ENCODE measurements at places on chromosomes 16 and 17.

DNA sequence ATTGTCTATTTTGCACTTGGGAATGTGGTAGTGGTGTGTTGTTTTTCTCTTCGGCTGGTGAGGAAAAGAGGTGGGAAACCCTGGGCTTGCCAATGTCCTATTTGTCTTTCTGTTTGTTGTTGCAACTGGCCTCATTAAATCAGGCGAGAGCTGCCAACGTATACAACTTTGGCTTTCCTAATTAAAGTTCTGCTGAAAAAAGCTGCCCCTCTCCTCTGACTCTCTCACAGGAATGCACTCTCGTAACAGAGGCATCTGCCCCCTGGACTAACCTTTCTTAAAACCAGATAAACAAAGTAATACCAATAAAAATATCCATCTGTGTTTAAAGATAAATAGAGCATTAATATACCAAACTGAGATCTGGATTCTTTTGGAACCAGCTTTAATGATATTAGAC, 7.8 kb downstream of the CDRT15 start:
- no peak for DNase-seq

DNA sequence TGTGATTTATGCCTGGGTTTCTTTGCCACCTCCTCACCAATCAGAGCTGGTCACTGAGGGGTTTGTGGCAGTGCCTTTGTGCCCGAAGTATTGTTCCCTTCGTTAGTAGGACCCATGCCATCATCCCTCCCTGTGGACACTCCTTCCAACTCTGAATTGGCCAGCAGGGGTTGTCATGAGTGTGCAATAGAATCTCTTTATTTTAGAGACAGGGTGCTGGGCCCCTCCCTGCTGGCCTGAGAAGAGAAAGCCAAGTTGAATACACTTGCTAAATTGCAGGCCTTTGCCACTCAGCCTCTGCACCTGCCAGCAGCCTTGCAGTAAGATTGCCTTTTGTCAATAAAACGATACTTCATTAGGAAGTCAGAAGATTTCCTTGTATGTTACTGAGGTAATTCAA, 40.7 kb upstream of the SLC12A3 start:
- DNase-seq: no peak

GRCh38 chr17:43779145-43780125, 658 bp upstream of the DUSP3 start:
- no peak for DNase-seq

DNA sequence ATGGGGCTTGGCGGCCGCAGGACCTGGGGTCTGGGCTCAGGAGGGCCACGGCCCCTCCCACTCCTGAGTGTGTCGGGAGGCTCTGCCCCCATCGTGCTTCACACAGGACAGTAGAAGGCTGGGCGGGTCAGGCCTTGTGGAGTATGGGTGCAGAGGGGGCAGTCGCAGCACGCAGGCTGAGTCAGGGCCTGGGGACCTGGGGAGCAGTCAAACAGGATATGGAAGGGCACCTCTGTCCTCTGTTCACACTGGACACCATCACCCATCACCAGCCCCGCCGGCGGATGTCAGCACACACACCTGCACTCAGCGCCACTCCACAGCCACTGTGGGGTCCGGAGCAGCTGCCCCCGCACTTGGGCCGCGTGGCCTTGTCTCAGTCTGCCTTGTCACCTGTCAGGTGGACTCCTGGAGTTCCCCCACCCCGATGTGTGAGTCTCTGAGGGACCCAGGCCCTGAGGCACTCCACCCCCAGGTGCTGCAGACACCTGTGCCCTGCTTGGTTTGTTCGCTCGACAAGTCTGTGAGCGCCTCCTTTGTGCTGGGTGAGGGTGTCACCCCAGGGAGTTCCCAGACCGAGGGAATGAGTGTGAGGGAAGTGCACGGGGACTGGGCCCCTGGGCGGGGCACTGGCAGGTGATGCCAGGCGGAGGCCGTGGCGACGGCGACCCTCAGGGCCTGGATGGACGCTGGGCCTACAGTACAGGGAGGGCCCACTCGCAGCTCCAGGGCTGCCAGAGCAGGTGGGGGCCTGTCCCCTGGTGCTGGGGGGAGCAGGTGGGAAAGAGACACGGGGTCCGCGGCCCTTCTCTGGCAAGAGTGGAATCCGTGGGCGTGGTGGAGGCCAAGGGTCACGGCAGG, 31.7 kb downstream of the ZFPM1 start:
- no peak for DNase-seq

DNA sequence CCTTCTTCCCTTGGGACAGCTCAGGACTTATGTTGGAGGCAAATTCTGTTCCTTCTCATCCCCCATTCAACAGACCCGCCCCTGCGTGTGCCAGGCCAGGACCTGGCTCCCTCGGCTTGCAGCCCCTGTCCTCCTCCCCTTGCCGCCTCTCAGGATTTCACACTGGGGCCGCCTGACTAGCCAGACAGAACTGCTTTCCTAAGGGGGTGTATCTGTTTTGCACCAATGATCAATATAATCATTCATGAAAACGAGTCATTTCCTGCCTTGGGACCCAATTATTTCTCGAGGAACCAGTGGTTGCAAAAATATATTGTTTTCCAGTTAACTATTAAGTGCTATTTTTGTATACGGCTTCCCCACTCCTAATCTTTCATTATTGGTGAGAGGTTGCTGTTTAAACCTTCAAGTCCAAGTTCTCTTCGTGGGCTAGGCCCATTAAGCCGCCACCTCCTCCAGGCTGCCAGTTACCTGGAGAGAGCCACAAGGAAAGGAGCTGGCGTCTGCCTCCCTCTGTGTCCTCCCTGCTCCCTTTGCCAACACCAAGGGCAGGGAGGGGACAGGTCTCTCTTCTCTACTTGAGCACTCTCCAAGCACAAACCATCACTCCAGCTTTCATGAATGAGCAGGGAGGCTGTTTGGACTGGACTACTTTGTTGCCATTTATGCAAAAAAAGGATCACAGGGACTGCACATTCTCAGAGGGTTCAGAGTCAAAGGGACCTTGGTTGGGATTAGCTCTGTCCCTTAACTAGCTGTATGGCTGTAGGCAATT, 8.9 kb downstream of the DCAKD start:
- DNase-seq: no peak

GRCh38 chr17:82283208-82283749, 9.8 kb upstream of the CSNK1D start:
- no peak for DNase-seq

DNA sequence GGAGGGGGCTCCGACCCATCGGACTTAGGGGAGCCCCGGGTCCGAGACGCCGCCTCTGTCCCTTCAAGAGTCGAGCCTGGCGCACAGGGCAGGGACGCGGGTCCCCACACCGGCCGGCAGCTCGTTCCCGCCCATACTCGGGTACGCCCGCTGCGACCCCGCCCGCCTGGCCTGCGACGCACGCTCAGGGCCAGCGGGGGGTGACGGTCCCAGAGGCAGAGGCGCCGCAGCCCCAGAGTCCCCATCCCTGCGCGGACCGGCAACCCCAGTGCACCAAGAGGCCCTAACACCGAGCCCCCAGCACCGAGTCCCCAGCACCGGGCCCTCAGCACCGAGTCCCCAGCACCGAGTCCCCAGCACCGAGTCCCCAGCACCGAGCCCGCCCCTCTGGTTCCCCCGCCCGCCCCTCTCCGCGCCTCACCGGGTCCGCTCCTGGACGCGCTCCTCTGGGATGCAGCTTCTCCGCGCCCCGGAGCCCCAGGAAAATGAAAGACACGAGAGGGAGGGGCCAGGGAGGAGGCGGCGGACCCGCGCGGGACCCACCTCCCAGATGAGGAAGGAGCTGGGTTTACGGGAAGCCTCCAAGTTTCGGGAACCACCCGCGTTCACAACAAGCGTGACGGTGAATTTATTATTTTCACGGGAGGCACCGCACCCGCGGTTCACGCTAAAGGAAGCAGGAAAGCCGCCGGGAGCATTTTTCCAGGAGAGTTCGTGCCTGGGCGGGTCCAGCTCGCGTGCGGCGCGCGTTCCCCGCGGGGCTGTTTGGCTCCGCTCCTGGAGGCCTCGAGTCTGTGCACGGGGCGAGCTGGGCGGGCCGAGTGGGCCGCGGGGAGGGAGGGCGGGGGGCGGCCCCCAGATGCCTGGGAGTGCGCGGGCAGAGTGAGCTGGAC, at the start of gene SECTM1:
SECTM1 (minus strand) TSS at position 488 of the 893 bp plus-strand sequence. CDS start 6,526 bp downstream, outside the sequence.
- no peak for DNase-seq

- DNase-seq: no peak
Measured at GRCh38 chr17:9843152-9844010, 17.7 kb downstream of the GLP2R start.

DNA sequence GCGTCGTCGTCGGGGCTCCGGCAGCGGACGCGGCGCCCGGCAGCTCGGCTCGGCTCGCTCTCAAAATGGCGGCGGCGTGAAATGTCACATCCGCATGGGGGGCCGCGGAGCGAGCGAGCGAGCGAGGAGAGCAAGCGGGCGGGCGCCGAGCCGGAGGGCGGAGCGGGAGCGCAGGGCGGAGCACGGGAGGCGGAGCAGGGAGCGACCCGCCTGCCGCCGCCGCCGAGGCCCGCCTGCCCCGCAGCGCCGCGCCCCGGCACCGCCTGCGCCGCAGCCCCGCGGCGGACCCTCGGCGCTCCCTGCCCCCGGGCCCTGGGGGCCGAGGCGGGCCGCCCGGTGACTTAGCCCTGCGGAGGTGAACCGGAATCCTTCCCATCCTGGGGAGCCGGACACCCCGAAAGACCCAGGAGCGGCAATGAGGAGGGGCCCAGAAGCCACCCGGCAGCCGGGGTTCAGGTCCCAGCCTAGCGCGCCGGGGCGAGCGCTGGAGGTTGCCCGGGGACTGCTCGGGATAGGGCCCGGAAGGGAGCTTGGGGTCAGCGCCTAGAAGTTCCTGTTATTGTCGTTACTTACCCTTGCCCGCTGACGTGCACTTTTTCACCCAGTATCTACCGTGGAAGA, at the start of gene USP7:
USP7 (minus strand) TSS at position 86 of the 621 bp plus-strand sequence. CDS start 621 bp downstream, outside the sequence.
- peak; percentile 87 for DNase-seq

DNA sequence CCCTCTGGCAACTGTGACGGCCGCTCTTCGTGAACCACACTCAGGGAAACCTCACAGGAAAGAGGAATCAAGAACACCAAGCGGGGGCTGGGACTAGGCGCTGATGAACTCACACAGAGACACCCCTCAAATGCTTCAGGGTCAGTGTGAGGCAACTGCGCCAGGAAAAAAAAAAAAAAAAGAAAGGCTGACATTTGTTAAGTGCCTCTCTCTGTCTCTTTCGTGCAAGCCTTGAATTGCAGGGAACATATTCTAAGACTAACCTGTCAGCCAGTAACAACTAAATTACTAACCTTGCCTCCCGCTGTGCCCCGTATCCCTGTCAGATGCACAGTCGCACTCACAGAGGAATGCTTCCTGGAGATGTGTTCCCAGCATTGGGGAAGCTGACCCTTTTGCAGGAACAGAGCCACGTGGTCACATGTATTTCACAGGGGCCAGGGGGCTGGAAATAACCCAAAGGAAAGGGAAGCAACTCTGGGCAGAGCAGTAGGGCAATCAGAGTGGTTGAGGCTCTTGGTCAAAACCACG, 247.8 kb downstream of the XYLT1 start:
- no peak for DNase-seq

DNA sequence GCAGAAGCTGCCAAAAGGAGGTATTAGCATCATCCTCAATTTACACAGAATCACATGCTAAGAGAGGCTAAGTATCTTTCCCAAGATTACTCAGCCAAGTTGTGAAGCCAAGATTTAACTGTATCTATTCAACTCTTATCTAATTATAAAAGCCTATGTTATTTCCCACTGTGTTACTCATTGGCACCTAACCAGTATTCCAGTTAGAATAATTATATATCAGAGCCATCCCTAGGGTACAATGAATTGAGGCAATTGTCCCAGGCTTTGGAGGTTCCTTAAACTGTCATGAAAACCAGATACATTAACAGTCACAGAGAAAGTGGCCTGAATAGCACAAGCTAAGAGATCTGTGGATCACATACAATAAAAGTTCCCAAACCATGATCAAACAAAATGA, 10.9 kb upstream of the AMFR start:
- no peak for DNase-seq

DNA sequence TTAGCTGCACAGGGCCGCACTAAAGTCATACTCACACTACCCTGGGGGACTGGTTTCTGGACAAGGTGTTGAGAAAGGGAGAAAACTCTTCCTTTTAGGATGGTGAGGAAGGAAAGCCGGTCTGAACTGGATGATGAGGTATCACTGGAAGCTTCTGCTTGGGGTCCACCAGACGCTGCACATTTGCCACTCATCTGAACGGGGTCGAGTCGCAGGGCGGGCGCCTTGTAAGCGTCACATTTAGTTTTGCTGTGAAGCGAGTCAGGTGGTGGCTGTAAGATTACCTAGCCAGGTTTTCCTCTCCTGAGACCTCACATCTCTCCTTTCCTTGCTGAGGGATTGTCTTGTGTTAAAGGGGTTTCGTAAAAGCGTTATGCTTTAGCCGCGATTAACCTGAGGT, 2.3 kb downstream of the JPT2 start:
- no peak for DNase-seq

DNA sequence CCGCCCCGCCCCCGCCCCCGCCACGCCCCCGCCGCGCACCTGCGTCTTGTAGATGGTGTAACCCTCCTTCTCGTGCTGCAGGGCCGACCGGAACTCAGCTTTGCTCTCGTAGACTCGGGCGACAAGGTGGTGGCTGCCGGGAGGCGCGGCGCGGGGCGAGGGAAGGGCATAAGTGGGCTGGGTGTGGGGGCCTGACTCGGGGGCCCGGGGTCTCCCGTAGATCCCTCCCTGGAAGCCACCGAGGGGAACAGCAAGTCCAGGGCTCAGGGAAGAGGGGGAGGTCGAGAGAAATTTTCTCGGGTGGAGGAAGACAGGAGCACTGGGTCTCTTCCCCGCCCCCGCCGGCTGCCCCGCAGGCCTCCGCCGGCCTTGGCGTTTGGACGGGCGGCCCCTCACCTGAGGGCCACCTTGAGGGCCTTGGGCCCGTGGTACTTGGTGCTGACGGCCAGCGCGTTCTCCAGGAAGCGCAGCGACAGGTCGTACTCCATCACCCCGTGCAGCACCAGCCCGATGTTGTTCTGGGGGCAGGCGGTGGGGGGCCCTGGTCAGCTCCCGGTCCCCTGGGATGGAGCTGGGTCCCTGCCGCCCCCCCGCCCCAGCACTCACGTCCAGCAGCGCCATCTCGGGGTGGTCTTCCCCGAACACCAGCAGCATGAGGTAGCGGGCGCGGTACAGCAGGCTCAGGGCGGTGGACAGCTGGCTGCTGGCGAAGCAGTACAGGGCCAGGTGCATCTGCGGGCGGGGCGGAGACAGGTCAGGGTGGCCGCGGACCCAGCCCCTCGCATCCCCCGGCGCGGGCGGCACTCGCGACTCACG, 19.4 kb downstream of the CLUH start:
- no peak for DNase-seq

- DNase-seq: peak; percentile 30
Measured at GRCh38 chr17:3738562-3739295, 15.0 kb downstream of the HASPIN start.

GRCh38 chr16:55021595-55022475, 91.2 kb downstream of the IRX5 start:
- DNase-seq: no peak

- DNase-seq: no peak
Measured at GRCh38 chr17:10048629-10049350, 143.7 kb upstream of the RCVRN start.

DNA sequence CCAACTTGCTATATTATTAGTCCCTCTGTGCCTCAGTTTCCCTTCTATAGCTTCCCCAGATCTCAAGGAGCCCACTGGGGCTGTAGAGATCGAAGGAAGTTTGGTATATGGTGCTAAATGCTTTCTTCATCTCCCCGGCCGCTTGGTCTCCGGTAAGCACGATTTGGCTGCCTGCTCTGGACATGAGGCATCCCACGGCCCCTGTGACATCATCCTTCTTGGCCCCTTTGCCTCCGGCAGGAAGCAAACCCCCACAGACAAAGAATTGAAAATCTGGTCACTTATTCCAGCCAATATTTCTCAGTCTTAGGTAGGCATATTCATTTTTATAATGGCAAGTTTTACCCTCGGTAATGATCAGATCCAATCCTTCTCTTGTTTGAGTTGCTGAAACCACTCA, 65.8 kb downstream of the WSCD1 start:
- DNase-seq: no peak

- no peak for DNase-seq
Measured at GRCh38 chr17:9890124-9890523, 14.9 kb downstream of the RCVRN start.
